ENCODE measurements at places on chromosomes 7 and 10.

GRCh38 chr7:41085244-41085643 lies 617.6 kb downstream of the INHBA start:
- no peak for DNase-seq

- DNase-seq: no peak
Measured at GRCh38 chr7:44284216-44284615, 41.2 kb downstream of the CAMK2B start.

GRCh38 chr7:34077168-34077567 lies 171.8 kb downstream of the BMPER start:
- DNase-seq: no peak

DNA sequence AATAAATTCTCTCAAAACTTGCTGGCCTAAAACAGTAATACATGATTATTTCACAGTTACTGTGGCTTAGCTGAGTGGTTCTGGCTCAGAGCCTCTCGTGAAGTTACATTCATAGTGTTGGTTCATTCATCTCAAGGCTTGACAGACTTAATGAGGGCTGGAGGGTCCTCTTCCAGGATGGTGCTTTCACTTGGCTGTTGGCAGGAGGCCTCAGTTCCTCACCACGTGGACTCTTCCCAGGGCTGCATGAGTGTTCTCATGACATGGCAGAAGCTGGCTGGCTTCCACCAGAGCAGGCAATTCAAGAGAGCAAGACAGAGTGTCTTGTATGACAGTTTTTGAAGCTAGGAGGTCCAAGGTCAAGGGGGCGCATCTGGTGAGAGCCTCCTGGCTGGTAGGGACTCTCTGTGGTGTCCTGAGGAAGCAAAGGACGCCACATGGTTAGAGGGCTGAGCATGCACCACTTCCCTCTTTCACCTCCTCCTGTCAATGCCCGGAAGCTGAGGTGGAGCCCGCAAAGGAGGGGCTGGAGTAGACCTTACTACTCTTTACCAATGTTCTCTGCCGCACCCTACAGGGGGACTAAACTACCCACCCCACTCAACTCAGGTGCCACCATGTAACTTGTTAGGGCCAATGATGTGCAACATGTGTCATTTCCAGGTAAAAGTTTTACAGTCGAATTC lies 58.2 kb upstream of the YAE1 start:
- no peak for DNase-seq

GRCh38 chr10:80461208-80462183 lies 7.4 kb downstream of the TSPAN14 start:
- DNase-seq: no peak

DNA sequence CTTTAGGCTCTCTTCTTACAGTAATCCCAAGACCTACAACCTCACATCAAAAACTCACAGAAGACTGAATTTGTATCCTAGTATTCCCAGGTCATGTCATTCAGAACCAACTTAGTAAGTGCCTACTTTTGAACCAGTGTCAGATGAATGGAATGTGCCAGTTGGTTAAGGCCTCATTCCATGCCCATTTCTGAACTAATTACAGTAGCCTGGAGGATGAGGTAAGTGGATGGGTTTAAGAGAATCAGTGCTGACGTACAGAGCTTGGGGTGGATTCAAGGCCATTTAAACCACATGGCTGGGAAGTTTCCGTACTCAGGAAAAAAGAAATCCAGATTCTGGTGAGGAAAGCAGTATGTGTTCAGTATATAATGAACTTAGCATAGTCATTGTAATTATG lies 21.9 kb upstream of the FOXP2 start:
- no peak for DNase-seq

- no peak for DNase-seq
Measured at GRCh38 chr7:83701736-83702135, 52.8 kb upstream of the SEMA3E start.

DNA sequence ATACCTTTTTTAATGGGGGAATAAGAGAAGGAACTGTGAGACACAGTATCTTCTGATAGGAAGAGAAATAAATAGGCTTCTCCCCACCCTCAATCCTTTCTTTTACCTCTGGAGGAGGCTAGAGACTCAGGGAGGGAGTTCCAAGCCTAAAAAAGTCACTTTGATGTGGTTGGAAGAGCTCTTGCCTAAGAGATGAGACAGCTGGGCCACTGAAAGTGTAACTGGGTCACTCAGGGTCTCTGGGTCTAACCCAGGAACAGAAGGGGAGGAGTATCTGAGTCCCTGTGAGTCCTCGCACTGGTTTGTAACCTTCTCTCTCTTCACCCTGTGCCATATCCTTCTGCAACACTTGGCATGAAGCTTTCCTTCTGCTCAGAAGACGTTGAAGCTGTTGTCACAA lies 222.9 kb upstream of the AGK start:
- no peak for DNase-seq

DNA sequence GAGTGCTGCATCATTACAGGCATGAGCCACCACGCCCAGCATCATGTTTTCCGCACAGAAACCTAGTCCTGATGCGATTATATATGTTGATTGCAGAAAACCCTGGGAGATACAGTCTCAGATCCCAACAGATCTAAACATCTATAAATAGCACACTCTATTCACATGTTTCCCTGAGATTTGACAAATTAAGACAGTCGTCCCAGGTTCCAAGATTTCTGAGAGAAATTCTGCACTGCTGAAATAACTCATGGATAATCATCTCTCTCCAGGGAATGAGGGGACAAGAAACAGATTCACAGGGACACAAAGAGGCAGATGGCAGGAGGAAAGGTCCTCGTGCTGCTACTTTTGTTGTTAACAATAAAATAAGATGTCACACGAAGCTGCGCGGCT lies 393.1 kb upstream of the CELF2 start:
- DNase-seq: no peak
